Adrenal gland (tissue), 19 donors: ENCODE measurements at places on chromosomes 5 and 9. TPM values are rescaled to one million over a fixed set of nuclear protein-coding genes. Genes with fewer than 3 reads are reported as not detected.

Gene IL7R
- total RNA-seq: 10.2 TPM

Gene PKD2L2
- not detected for total RNA-seq

DNA sequence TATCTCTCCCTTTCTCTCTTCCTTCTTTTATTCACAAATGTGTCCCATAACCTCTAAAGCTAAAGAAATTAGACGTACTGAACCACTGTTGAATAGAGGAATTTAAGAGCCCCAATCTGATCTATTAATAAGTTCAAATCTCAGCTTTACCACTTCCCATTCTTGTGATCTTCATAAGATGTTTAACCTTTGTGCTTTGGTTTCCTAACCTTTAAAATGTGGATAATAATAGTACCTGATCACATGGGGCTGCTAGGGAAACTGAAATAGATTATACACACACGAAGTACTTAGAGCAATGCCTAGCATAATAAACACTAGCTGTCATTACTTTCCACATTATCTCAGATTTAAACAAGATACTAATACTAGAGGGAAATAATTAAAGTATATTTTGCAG is 324.3 kb upstream of the SEMA6A start:
- no peak overlapping the region for H3K27ac ChIP-seq
- H3K4me1 ChIP-seq: no peaks in the 10 kb centered on the region
- no peaks in the 10 kb centered on the region for H3K36me3 ChIP-seq
- H3K4me3 ChIP-seq: no peak overlapping the region
- H3K27me3 ChIP-seq: no peaks in the 10 kb centered on the region
- DNase-seq: no peak

Gene ELOVL7
- 5.1 TPM for total RNA-seq

- no peak for DNase-seq
- no peaks in the 10 kb centered on the region for H3K27me3 ChIP-seq
- H3K4me3 ChIP-seq: no peak overlapping the region
- H3K27ac ChIP-seq: no peak overlapping the region
Observed at GRCh38 chr5:68139611-68140441, 75.7 kb upstream of the PIK3R1 start.

DNA sequence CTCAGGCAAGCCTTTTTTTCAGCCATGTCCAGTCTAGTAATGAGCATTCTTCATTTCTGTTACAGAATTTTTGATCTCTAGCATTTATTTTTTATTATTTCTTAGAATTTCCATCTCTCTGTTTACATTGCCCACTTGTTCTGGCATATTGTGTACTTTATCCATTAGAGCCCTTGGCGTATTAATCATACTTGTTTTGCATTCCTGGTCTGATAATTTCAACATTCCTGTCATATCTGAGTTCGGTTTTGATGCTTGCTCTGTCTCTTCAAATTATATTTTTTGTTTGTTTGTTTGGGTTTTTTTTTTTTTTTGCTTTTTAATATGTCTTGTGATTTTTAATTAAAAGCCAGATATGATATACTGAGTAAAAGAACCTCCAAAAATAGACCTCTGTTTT is 23.0 kb upstream of the JAK2 start:
- no peaks in the 10 kb centered on the region for H3K27me3 ChIP-seq
- H3K27ac ChIP-seq: no peak overlapping the region
- DNase-seq: no peak

Gene ANXA2R
- total RNA-seq: 1.1 TPM

DNA sequence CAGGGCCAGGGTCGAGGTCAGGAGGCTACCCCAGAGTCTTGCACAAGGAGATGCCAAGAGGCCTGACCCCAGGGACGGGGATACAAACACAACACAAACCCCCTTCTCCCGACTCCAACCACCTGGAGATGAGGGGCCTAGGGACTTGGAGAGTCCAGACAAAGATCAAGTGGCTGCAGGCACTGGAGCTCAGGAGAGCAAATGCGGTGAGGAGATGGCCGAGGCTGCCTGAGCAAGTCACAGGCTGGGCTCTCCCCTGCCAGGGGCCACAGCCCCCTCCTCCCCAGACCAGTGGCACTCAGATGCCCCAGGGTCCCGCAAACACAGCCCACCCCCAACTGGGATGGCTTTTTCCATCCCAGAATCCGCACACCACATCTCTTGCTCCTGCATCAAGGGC is 15.8 kb downstream of the SH3GLB2 start:
- peaks cover 42% of the 10 kb centered on the region for H3K36me3 ChIP-seq
- H3K27me3 ChIP-seq: no peaks in the 10 kb centered on the region
- H3K4me1 ChIP-seq: peaks cover 9% of the 10 kb centered on the region

Gene PLCXD3
- total RNA-seq: 9.5 TPM

Gene ISL1
- total RNA-seq: not detected

Gene F2RL2
- total RNA-seq: 1.5 TPM

Gene SPOCK1
- total RNA-seq: 5.4 TPM

Gene RHOBTB3
- total RNA-seq: 258 TPM

Gene SEMA4D
- 21.0 TPM for total RNA-seq

DNA sequence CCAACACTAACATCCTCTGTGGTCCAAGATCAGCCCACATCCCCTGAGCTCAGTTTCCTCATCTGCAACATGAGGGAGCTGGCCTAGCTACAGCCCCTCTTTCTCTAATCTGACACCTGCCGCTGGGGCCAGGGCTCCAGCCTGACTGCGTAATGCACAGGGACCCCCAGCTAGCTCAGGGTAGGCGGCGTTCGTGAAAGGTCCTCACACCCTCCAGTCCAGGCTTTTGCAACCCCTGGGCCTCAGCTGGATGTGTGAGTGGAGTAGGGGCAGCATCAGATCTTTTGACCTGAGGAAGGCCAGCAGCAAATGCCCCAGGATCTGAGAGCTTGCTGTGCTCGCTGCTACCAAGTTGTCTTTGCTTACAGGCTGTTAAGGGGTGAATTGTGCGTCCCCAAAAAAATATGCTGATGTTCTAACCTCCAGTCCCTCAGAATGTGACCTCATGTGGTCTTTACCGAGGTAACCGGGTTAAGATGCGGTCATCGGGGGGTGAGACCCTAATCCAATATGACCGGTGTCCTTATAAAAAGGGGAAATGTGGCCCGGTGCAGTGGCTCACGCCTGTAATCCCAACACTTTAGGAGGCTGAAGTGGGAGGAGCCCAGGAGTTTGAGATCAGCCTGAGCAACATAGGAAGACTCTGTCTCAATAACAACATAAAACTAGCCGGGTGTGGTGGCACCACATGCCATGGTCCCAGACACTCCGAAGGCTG is 47.8 kb downstream of the PLPP7 start:
- DNase-seq: no peak
- no peak overlapping the region for H3K27ac ChIP-seq
- H3K4me1 ChIP-seq: no peaks in the 10 kb centered on the region

GRCh38 chr5:119269061-119269944 is 86.5 kb upstream of the TNFAIP8 start:
- no peaks in the 10 kb centered on the region for H3K4me1 ChIP-seq
- peak overlapping the region; percentile 70 for H3K4me3 ChIP-seq
- H3K27me3 ChIP-seq: no peaks in the 10 kb centered on the region
- H3K36me3 ChIP-seq: no peaks in the 10 kb centered on the region
- H3K27ac ChIP-seq: peak overlapping the region; percentile 88

DNA sequence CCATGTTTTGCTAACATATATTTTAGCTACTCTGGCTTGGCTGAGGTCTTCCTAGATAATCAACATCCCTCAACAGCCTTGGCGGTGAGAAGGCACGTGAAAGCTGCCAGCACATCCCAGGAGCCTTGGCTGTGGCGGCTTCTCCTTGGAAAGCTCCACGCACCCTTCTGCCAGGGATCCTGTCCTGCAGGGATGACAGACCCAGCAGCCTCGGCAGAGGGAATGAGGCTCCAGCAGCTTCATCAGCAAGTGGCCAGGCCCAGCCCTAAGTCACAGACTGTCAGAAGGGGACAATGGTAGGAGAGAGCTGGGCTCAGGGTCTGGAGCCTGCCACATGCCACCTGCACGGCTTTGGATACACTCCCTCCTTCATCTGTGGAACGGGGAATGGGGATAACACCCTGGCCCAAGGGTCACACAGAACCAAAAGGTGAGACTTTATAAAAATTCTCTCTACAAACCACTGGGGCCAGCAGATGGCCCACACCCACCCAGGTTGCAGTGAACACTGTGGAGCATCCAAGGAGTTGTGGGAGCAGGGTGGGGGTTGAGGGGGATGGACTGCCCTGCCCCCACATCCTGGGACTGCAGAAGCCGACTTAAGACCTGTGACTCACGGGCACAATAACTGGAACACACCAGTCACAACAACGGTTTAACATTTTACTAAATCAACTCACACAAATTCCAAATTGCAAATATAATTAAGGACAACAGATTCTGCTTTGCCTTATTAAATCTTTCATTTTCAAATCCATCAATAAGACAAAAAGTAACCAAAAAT is 65.1 kb downstream of the MACROH2A1 start:
- H3K36me3 ChIP-seq: peaks cover 28% of the 10 kb centered on the region
- no peak for DNase-seq
- H3K4me3 ChIP-seq: no peak overlapping the region
- H3K27me3 ChIP-seq: no peaks in the 10 kb centered on the region
- no peak overlapping the region for H3K27ac ChIP-seq
- H3K4me1 ChIP-seq: no peaks in the 10 kb centered on the region

- H3K27me3 ChIP-seq: no peaks in the 10 kb centered on the region
- no peak for DNase-seq
- no peak overlapping the region for H3K4me3 ChIP-seq
- no peaks in the 10 kb centered on the region for H3K4me1 ChIP-seq
Observed at GRCh38 chr9:37909326-37909725, 5.4 kb upstream of the SLC25A51 start.

- no peak overlapping the region for H3K27ac ChIP-seq
- H3K4me1 ChIP-seq: no peaks in the 10 kb centered on the region
- H3K36me3 ChIP-seq: no peaks in the 10 kb centered on the region
- no peaks in the 10 kb centered on the region for H3K27me3 ChIP-seq
Observed at GRCh38 chr5:167466992-167467391, 824.5 kb upstream of the WWC1 start.

DNA sequence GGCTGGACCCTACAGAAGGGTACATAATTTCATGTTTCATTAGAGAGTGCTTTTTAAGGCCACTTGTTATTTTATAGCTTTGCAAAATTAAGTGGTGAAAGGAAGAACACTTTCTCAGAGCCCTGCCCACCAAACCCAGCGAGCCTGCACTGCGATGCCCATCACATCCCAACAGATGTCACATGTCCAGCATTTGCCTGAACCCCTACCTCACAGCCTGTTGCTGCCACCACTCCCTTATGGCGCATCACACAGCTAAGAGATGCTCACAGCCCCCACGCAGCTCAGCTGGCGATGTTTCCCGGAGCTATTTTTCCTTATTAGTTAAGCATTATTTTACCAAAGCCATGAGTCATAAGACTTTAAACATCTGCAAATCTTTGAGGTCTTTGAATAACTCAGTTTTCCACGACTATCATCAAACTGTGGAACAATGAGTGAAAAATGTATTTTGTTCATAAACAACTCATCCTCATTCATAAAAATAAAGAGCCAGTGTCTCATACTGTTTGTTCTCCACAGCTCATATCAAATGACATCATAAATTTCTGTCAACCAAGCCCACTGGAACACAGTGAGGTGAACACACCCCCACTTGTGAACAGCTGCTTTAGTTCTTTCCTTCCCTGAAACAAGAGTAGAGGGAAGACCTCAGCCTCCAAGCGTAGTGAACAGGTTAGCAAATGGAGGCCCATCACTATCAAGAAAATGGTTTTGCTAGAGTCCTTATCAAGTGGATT is 104.9 kb downstream of the SYK start:
- H3K36me3 ChIP-seq: no peaks in the 10 kb centered on the region
- H3K27me3 ChIP-seq: no peaks in the 10 kb centered on the region
- H3K4me1 ChIP-seq: no peaks in the 10 kb centered on the region
- DNase-seq: no peak
- no peak overlapping the region for H3K4me3 ChIP-seq

DNA sequence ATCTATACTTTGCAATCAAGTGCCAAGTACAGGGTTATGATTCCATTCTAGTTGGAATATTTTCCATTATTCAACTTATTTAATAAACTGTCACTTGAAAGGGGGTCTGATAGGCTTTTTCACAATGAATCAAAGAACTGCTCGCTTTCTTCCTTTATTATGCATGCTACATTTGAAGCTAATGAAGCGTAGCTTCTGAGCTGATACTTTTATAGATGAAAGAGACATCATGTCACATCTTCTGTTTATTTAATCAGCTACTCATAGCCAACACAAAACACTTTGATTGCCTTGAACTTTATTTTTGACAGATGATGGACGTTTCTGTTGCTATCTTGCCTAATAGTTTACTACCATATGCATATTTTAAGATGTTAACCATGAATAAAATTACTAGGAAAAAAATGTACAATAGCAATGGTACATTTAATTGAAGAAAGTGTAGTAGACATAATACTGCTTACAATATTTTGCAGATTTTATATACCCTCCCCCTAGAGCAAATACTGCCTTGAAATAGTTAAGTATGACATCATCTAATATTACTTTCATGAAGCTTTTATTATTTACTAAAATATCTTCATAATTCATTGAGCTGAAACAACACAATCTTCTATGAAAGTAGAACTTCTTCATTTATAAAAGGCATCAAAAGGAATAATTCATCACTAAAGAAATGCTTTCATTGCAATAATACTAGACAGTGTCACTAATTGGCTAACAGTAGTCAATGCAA is 529.3 kb upstream of the TYRP1 start:
- H3K36me3 ChIP-seq: no peaks in the 10 kb centered on the region
- H3K27me3 ChIP-seq: no peaks in the 10 kb centered on the region
- H3K27ac ChIP-seq: no peak overlapping the region

DNA sequence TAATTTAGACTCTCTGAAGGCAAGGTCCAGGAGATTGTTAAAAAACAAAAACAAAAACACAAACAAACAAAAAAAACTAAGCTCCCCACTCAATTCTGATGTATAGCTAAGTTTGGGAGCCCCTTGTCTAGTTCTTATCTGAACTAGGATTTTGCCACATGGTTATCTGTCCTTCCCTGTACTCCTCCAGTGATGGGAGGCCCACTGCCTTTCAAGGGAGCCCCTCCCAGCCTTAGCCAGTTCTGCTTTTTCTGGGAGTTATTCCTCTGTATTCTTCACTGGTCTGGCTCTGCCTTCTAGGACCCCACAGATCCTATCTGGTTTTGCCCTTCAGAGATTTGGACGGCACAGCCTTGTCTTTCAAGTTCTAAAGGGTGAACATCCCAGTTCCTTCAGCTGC is 2.1 kb upstream of the ALDH1B1 start:
- DNase-seq: no peak
- H3K27ac ChIP-seq: no peak overlapping the region
- H3K27me3 ChIP-seq: no peaks in the 10 kb centered on the region
- no peak overlapping the region for H3K4me3 ChIP-seq
- H3K4me1 ChIP-seq: peaks cover 8% of the 10 kb centered on the region
- no peaks in the 10 kb centered on the region for H3K36me3 ChIP-seq

- no peaks in the 10 kb centered on the region for H3K36me3 ChIP-seq
- no peaks in the 10 kb centered on the region for H3K27me3 ChIP-seq
Observed at GRCh38 chr9:70672161-70672649, 257.7 kb upstream of the KLF9 start.

- no peaks in the 10 kb centered on the region for H3K36me3 ChIP-seq
- peak; percentile 4 for DNase-seq
- no peaks in the 10 kb centered on the region for H3K4me1 ChIP-seq
- no peaks in the 10 kb centered on the region for H3K27me3 ChIP-seq
- H3K27ac ChIP-seq: no peak overlapping the region
Observed at GRCh38 chr5:40437452-40437861, 242.3 kb upstream of the PTGER4 start.
